ENCODE measurements at places on chromosomes 7 and 10. TPM values are rescaled to one million over a fixed set of nuclear protein-coding genes. Genes with fewer than 3 reads are reported as not detected.

The GDF2 gene
- total RNA-seq: not detected

DNA sequence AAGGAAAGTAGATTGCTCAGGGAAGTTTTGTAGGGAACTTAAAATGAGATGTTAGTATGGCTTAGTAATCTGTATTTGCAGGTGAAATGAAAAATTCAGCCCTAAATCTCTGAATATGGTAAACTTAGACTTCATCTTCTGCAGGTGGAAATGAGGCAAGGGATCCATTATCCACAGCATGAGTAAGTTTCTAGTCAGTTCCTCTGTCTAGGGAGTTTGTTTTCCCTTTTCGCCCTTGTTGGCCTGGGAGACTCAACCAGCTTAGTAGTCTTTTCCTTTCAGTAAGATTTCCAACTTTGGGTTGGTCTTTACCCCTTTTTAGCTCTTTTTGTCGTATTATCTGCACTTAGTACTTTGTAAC, 65.6 kb downstream of the ZEB1 start:
- peaks cover 20% of the 10 kb centered on the region for H3K4me1 ChIP-seq
- H3K4me3 ChIP-seq: no peak overlapping the region
- H3K27me3 ChIP-seq: no peaks in the 10 kb centered on the region
- DNase-seq: no peak
- H3K36me3 ChIP-seq: no peaks in the 10 kb centered on the region

The APBB1IP gene
- 77.1 TPM for total RNA-seq

DNA sequence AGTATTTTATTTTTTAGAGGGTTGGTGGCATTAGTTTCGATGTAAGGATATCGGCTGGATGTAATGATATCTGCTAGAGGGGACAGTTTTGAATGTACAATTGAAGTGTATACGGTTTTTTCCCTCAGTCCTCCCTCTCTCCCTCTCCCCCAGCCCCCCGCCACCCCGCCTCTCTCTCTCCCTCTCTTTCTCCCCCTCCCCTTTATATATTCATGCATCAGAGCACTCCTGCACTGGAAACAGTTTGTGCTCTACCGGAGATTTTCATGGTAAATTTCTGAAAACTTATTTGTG, 1.6 kb downstream of the GLCCI1 start:
- H3K36me3 ChIP-seq: peaks cover 2% of the 10 kb centered on the region
- no peaks in the 10 kb centered on the region for H3K27me3 ChIP-seq
- DNase-seq: no peak
- no peak overlapping the region for H3K4me3 ChIP-seq

The FKBP6 gene
- total RNA-seq: not detected

DNA sequence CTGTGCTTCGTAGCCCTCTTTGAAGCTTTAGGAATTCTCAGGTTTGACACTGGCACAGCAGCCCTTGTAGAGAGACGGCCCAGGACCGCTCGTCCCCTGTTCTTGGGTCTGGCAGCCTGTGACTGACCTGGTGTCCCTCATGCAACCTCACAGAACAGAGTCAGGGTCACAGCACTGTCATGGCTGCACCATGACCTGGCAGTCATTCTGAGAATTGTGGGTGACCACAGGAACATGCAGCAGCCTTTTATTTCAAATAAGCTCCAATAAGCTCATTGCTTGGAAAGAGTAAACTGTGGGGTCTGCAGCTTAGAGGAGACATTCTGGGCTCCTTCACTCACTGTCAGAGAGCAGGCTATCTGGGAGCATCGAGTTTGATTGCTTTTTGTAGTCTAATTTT, 42.5 kb downstream of the MYO1G start:
- DNase-seq: no peak
- no peaks in the 10 kb centered on the region for H3K36me3 ChIP-seq
- H3K4me1 ChIP-seq: no peaks in the 10 kb centered on the region
- peaks cover 24% of the 10 kb centered on the region for H3K27me3 ChIP-seq

The HTRA1 gene
- total RNA-seq: 0.55 TPM

The JAKMIP3 gene
- total RNA-seq: 0.22 TPM

The KCNMA1 gene
- total RNA-seq: not detected

The ZNF722 gene
- not detected for total RNA-seq

DNA sequence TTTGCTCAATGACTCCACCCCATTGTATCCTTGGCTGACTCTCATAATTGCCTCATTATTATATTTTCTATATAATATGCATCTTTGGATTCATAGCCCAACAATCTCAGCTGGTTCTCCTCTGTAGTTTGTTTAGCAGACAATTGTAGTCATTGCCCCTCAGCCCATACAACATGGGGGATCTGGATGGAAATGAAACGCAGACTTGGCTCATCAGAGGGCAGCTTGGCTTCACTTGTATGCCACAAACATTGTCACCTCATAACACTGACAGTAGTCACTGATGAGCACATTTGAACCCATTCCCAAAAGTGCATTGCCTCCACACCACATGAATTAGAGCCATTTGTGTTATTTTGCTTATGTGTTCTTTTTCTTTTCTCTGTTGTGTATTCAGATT, 963.8 kb downstream of the LRMDA start:
- DNase-seq: no peak
- no peaks in the 10 kb centered on the region for H3K36me3 ChIP-seq
- H3K4me1 ChIP-seq: no peaks in the 10 kb centered on the region
- H3K27ac ChIP-seq: no peak overlapping the region
- no peaks in the 10 kb centered on the region for H3K27me3 ChIP-seq

DNA sequence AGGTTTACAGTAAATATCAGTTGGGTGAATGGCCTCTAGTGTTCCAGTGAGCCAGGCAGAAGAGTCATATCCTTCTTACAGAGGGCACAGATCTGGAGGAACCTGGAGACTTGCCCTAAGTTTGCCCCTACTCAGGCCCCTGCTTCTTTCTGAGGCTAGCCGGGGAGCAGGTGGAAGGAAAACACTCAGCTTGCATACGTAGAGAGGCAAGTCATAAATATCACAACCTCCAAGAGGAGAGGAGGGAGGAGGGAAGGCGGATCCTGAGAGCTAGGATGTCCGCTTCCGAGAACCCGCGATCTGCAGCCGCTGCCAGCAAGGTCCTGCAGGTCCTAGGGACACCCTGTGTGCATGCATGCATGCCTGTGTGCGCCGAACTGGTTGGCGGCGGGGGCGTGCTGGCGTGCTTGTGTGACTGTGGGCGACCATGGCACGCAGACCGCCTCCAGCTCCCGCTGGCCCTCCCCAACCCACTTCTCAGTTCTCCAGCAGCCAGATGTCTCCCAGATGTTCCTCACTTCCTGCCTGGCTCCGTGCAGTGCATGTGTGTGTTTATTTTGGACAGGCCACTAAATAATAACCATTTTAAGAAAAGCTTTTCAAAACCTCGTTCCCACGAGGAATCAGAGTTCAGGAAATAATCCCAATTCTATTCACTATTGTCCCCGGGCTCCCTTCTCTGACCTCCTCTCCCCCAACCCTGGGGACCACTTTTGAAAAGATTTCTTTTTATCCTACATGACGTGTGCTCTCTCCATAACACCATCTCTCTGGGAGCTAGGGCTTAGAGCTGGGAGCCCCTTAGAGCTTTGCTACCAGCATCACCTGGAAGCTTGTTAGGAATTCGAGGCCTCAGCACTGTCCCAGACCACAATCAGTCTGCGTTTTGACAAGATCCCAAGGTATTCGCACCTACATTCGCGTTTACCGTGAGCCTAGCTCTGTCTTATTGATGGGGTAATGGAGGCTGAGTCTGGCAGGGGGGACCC, 32.4 kb downstream of the UNC5B start:
- H3K27ac ChIP-seq: no peak overlapping the region
- no peak for DNase-seq
- H3K27me3 ChIP-seq: peaks cover 31% of the 10 kb centered on the region
- no peak overlapping the region for H3K4me3 ChIP-seq
- no peaks in the 10 kb centered on the region for H3K36me3 ChIP-seq
- no peaks in the 10 kb centered on the region for H3K4me1 ChIP-seq

Measured in T-helper 17 cell (primary cell).